Fibroblast of lung (primary cell): ENCODE measurements at places on chromosomes 4 and X. TPM values are rescaled to one million over a fixed set of nuclear protein-coding genes. Genes with fewer than 3 reads are reported as not detected.

The PLS3 gene
- 223 and 277 TPM in 2 replicates for total RNA-seq

The PHEX gene
- 1.7 and 1.8 TPM in 2 replicates for total RNA-seq

The TECRL gene
- total RNA-seq, result not detected in 2 replicates

The NUP62CL gene
- under 0.01 TPM in 1 of 2 replicates, not detected in the other for total RNA-seq

The TRIM60 gene
- not detected in 2 replicates for total RNA-seq

The FHIP1A gene
- under 0.01 TPM in 2 replicates for total RNA-seq

The HTT gene
- 41.8 and 52.9 TPM in 2 replicates for total RNA-seq

The FATE1 gene
- not detected in 2 replicates for total RNA-seq

The PCYT1B gene
- 0.17 and 0.51 TPM in 2 replicates for total RNA-seq

The RRH gene
- total RNA-seq, result under 0.01 TPM in 2 replicates

The HAND2 gene
- under 0.01 TPM in 2 replicates for total RNA-seq

The TRPC5OS gene
- total RNA-seq, result not detected in 2 replicates

The IQSEC2 gene
- total RNA-seq, result 3.6 and 9.9 TPM in 2 replicates

The SLBP gene
- 49.7 and 50.8 TPM in 2 replicates for total RNA-seq

The RNF128 gene
- total RNA-seq, result 2.3 and 8.1 TPM in 2 replicates

The XK gene
- total RNA-seq, result 0.17 and 0.26 TPM in 2 replicates

The HTN3 gene
- not detected in 2 replicates for total RNA-seq

The GIMD1 gene
- total RNA-seq, result not detected in 2 replicates

The CSAG2 gene
- total RNA-seq, result not detected in 2 replicates

The SGCB gene
- total RNA-seq, result 24.9 and 45.9 TPM in 2 replicates

The C4orf54 gene
- under 0.01 TPM in 1 of 2 replicates, not detected in the other for total RNA-seq

The HEPH gene
- total RNA-seq, result 28.9 and 43.1 TPM in 2 replicates

The NAP1L5 gene
- 5.9 and 8.9 TPM in 2 replicates for total RNA-seq

The BMP3 gene
- total RNA-seq, result 0.17 TPM in 1 of 2 replicates, not detected in the other

The NEUROG2 gene
- total RNA-seq, result not detected in 2 replicates

The TBC1D9 gene
- total RNA-seq, result 25.4 and 36.3 TPM in 2 replicates

The DKK2 gene
- under 0.01 and 1.2 TPM in 2 replicates for total RNA-seq

The DGKK gene
- not detected in 2 replicates for total RNA-seq

The POU3F4 gene
- under 0.01 TPM in 1 of 2 replicates, not detected in the other for total RNA-seq

The GATA1 gene
- not detected in 2 replicates for total RNA-seq

The GLRA3 gene
- total RNA-seq, result not detected in 2 replicates

The MAEA gene
- total RNA-seq, result 37.2 and 44.3 TPM in 2 replicates

The MAP7D3 gene
- 19.0 and 20.5 TPM in 2 replicates for total RNA-seq

The NAA11 gene
- not detected in 2 replicates for total RNA-seq

The AREG gene
- total RNA-seq, result 1.5 and 2.0 TPM in 2 replicates

The SSX2 gene
- not detected in 2 replicates for total RNA-seq

The TMPRSS11F gene
- not detected in 2 replicates for total RNA-seq

The NEXMIF gene
- total RNA-seq, result under 0.01 TPM in 1 of 2 replicates, not detected in the other

The EGF gene
- 0.26 and 0.83 TPM in 2 replicates for total RNA-seq

The SLC10A4 gene
- total RNA-seq, result under 0.01 TPM in 1 of 2 replicates, not detected in the other

The SASH3 gene
- total RNA-seq, result not detected in 2 replicates

The HSD17B10 gene
- total RNA-seq, result 41.6 and 46.0 TPM in 2 replicates

The RAB28 gene
- total RNA-seq, result 17.7 and 27.0 TPM in 2 replicates

The RTL9 gene
- total RNA-seq, result under 0.01 and 0.17 TPM in 2 replicates

The P2RY4 gene
- under 0.01 TPM in 2 replicates for total RNA-seq

The LPAR4 gene
- 0.50 and 0.51 TPM in 2 replicates for total RNA-seq

The KCTD8 gene
- under 0.01 TPM in 1 of 2 replicates, not detected in the other for total RNA-seq

The UGT2B17 gene
- total RNA-seq, result not detected in 2 replicates

The UCP1 gene
- not detected in 2 replicates for total RNA-seq

The POU4F2 gene
- total RNA-seq, result not detected in 2 replicates

The REPS2 gene
- 0.50 and 0.77 TPM in 2 replicates for total RNA-seq

The TCEAL5 gene
- total RNA-seq, result not detected in 2 replicates

The IL2RG gene
- total RNA-seq, result not detected in 2 replicates

The MAGEB17 gene
- total RNA-seq, result not detected in 2 replicates

The GPR119 gene
- not detected in 2 replicates for total RNA-seq
